Activated CD4-positive, alpha-beta T cell treated with anti-CD3 and anti-CD28 coated beads, Interleukin-2, amount 50 U/mL, for 48 hours (primary cell): ENCODE measurements at places on chromosomes 5 and 9.

GRCh38 chr5:41218929-41219657 is 5.8 kb upstream of the C6 start:
- no peak for DNase-seq

- no peak for DNase-seq
These were observed 53.4 kb upstream of the ALDH1B1 start for GRCh38 chr9:38339087-38339486.

DNA sequence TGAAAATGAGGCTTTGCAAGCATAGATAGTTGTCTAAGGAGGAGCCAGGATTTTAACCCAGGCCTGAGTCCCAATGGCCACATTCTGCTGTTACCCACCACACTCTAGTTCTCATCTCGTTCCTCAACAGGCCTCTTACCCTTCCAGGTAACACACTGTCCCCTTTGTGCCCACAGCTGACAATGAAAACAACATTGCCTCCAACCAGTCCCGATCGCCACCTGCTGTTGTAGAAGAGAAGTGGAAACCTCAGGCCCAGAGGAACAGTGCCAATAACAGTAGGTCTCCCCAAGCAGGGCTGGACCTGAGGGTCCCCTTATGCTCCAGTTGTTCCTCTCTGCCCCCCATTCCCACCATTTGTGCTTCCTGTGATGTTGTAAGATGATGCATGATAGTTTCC is 30.4 kb downstream of the AMBP start:
- no peak for DNase-seq

GRCh38 chr9:30851600-30851999 is 1532.8 kb upstream of the ACO1 start:
- no peak for DNase-seq

GRCh38 chr5:75282581-75282980 is 45.9 kb upstream of the ANKRD31 start:
- no peak for DNase-seq

GRCh38 chr9:99264070-99264680 is 42.1 kb downstream of the SEC61B start:
- DNase-seq = peak; percentile 48

DNA sequence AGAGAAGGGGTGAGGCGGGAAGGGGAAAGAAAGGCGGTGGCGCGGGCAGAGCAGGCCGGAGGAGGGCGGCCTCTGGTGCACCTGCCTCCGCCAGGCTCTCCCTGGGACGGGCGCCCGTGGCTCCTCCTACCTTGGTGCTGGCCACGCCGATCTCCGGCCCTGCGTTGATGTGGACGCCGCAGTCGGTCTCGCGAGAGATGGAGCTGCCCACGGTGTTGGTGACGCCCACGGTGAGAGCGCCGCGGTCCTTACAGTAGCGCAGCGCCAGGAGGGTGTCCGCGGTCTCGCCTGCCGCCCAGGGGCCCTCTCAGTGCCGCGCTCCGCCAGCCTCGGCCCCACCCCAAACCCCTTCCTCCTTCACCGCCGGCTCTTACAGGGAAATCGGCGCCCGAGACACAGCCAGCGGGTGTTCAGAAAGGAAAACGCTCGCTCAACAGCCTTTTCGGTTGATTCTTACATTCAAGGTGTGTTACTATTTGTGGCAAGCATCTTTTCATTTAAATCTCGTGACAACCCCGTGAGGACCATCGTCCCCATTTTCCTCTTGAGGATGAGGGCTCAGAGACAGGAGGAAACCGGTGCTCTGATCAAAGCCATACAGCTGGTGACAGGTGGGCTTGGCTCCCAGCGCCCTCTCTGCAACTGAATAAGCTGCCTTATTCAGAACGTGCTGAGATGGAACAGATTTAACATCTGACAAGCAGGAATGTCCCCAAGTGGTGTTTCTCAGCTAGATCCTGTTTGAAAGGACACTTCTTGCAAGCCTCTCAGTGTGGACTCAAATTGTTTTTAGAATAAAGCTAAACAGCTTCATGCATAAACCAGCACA is 22.0 kb upstream of the MAPK9 start:
- DNase-seq = peak; percentile 57

DNA sequence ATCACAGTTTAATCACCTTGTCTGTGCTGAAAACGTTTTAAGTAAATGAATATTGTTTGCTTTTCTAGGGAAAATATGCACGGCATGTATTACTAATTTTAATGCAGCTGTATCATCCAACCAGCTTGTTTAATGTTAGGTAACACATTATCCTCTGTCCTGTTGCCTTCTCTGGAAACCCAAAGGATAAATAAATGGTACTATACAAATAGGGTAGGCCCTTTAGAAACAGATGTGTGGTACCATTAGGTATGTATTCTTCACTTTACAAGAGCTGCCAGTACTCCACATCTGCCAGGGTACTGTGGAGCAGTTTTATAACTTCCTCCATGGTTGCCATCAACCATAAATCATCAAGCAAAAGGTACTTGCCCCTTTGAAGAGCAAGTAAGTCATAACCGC is 42.9 kb downstream of the FAF2 start:
- no peak for DNase-seq

DNA sequence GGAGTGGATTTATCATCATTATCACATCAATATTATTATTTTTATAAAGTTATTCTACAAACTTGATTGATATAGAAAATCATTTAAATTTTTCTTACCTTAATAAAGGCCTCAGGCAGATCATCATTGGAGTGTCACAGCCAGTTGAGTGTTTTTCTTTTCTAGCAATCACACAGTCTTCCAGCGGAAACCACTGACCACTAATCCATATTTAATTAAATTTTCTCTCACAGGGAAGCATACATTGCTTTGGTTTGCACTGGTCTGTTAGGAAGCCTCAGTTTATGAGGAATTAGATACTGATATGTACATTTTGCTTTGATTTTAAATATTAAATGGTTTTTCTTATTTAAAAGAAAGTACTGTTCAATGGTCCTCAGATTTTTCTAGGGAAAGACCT is 6.7 kb downstream of the SPZ1 start:
- DNase-seq = no peak

- no peak for DNase-seq
These were observed 70.3 kb downstream of the PHF2 start for GRCh38 chr9:93646640-93647178.
